ENCODE measurements at places on chromosomes 5 and 9.

- DNase-seq = no peak
Measured at GRCh38 chr9:120726484-120726883, 12.2 kb upstream of the MEGF9 start.

GRCh38 chr9:20125727-20126126, 336.9 kb upstream of the SLC24A2 start:
- no peak for DNase-seq

DNA sequence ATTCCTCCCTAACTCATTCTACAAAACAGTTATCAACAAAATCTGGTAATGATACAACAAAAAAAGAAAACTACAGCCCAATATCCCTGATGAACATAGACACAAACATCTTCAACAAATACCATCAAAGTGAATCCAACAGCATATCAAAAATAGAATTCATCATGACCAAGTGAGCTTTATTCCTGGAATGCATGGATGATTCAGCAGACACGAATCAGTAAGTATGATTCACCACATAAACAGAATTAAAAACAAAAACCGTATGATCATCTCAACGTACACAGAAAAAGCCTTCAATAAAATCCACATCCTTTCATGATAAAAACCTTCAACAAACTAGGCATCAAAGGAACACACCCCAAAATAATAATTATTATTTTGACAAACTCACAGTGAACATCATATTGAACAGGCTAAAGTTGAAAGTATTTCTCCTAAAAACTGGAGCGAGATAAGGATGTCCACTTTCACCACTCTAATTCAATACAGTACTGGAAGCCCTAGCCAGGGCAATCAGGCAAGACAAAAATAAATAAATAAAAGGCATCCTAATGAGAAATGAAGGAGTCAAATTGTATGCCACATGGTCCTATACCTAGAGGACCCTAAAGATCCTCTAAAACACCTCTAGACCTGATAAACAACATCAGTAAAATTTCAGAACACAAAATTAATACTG, 305.1 kb upstream of the RGMB start:
- peak; percentile 45 for DNase-seq

GRCh38 chr9:132862533-132862932, 15.6 kb downstream of the AK8 start:
- no peak for DNase-seq

DNA sequence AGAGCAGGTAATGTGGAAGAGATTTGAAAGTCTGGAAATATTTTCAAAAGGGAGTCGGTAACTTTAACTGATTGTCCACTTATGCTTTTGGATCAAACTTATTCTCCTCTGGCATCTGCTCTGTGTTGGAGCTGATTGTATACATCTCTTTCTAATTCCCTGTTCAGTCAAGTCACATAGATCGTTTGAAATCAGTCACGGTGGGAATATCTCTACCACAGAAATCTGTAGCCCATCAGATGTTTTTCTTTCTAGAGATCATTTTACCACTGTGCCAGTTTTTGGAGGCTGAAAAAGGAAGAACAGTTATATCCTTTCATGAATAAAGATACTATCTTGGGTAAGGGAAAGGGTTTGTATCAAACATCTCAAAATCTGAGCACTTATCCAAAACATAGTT, 1853.3 kb downstream of the EFNA5 start:
- DNase-seq = no peak

- no peak for DNase-seq
Measured at GRCh38 chr9:38350529-38350928, 42.0 kb upstream of the ALDH1B1 start.

DNA sequence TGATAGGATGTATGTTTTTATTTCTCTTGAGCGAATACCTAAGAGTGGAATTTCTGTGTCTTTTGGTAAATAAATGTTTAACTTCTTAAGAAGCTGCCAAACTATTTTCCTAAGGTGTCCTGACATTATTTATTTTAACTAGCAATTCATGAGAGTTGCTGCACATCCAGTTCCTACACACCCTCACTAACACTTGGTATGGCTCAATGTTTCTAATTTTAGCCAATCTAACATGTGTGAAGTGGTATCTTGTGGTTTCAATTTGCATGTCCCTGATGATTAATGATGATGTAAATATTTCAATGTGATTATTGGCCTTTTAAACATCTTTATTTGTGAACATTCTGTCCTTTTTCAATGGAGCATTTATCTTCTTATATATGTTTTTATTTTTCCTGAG, 2095.5 kb upstream of the C9orf72 start:
- DNase-seq = no peak

All from GM03348 (cell line).